Common myeloid progenitor, CD34-positive (primary cell): ENCODE measurements at places on chromosomes 1 and 21.

- no peaks in the 10 kb centered on the region for H3K36me3 ChIP-seq
- H3K27me3 ChIP-seq = no peaks in the 10 kb centered on the region
- peak overlapping the region; percentile 99 for H3K4me3 ChIP-seq
- H3K27ac ChIP-seq = peak overlapping the region; percentile 96
- peaks cover 8% of the 10 kb centered on the region for H3K4me1 ChIP-seq
- DNase-seq = no peak
Observed at GRCh38 chr1:229507502-229507901, 639 bp downstream of the NUP133 start.

GRCh38 chr1:56755911-56756310, 63.3 kb downstream of the FYB2 start:
- H3K27me3 ChIP-seq = no peaks in the 10 kb centered on the region
- no peak for DNase-seq
- no peaks in the 10 kb centered on the region for H3K36me3 ChIP-seq
- H3K4me3 ChIP-seq = no peak overlapping the region
- H3K4me1 ChIP-seq = no peaks in the 10 kb centered on the region

GRCh38 chr1:54798769-54799641, 2.1 kb downstream of the TTC22 start:
- H3K4me3 ChIP-seq = no peak overlapping the region
- H3K36me3 ChIP-seq = no peaks in the 10 kb centered on the region
- H3K27me3 ChIP-seq = no peaks in the 10 kb centered on the region
- peaks cover 18% of the 10 kb centered on the region for H3K4me1 ChIP-seq
- no peak for DNase-seq

GRCh38 chr1:194342484-194343262, 1156.3 kb upstream of the B3GALT2 start:
- no peaks in the 10 kb centered on the region for H3K36me3 ChIP-seq
- no peak overlapping the region for H3K4me3 ChIP-seq
- H3K27ac ChIP-seq = no peak overlapping the region
- DNase-seq = no peak

DNA sequence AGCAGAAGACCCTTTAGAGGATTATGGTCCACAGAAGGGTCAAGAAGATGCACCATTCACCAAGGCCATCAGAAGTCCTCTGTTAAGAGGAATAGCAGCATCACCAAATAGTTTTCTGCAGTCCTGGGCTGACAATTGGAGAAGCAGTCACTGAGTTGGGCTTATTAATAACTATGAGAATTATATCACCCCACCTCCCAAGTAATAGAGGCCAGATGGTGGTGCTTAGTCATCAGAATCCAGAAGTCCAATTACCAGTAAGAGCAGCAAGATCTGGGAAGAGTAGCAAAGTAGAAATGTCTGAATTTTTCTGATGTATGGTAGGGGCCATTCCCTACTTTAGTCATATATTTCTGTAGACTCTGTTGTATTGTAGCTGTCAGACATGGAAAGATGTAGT, 6.1 kb upstream of the PSMA5 start:
- no peak overlapping the region for H3K4me3 ChIP-seq
- H3K36me3 ChIP-seq = no peaks in the 10 kb centered on the region
- no peaks in the 10 kb centered on the region for H3K27me3 ChIP-seq
- peaks cover 4% of the 10 kb centered on the region for H3K4me1 ChIP-seq

- H3K4me3 ChIP-seq = no peak overlapping the region
- DNase-seq = peak; percentile 29
- H3K27me3 ChIP-seq = no peaks in the 10 kb centered on the region
- no peaks in the 10 kb centered on the region for H3K36me3 ChIP-seq
- no peak overlapping the region for H3K27ac ChIP-seq
- H3K4me1 ChIP-seq = peaks cover 4% of the 10 kb centered on the region
Observed at GRCh38 chr1:8165595-8166360, 139.7 kb upstream of the ERRFI1 start.

DNA sequence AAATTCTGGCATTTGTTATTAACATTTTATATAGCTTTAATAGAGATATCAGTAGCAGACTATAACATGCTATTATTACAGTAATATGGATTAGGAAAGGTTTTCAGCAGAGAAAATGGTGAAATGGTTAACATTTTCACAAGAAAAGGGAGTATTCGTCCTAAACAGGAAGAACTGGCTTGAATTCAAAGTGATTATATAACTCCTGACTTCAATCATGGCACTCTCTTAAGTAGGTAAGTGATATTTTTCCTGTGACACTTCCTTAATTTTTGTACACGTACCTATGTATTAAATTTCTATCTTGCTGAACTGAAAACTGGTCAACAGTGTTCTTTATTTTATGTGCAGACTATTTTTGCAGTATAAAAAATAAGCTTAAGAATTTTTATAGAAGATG, 67.9 kb upstream of the CNN3 start:
- DNase-seq = no peak
- H3K4me1 ChIP-seq = no peaks in the 10 kb centered on the region
- H3K36me3 ChIP-seq = no peaks in the 10 kb centered on the region
- H3K27ac ChIP-seq = no peak overlapping the region
- H3K4me3 ChIP-seq = no peak overlapping the region
- H3K27me3 ChIP-seq = no peaks in the 10 kb centered on the region

DNA sequence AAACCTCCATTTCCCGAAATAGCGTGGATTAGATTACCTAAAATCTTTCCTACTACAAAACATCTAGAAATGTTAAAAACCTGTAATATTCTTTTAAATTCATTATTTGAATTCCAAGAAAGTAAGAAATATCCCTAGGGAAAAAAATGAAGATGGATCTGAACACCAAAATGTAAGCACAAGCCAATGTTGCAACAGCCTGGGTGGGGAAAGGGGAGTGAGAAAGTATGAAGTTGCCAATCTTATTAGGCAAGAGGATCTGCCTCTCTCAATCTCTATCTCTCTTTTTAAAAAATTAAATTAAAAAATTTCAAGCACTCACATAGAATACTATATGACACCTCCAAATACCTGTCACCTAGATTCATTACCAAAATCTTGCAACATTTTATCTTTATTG, 74.9 kb upstream of the IRF2BP2 start:
- no peaks in the 10 kb centered on the region for H3K4me1 ChIP-seq
- H3K36me3 ChIP-seq = no peaks in the 10 kb centered on the region
- no peak overlapping the region for H3K4me3 ChIP-seq
- no peak overlapping the region for H3K27ac ChIP-seq

- H3K36me3 ChIP-seq = no peaks in the 10 kb centered on the region
- no peak overlapping the region for H3K4me3 ChIP-seq
- DNase-seq = no peak
- no peaks in the 10 kb centered on the region for H3K27me3 ChIP-seq
- H3K4me1 ChIP-seq = no peaks in the 10 kb centered on the region
- no peak overlapping the region for H3K27ac ChIP-seq
Observed at GRCh38 chr1:199723250-199723956, 304.1 kb upstream of the NR5A2 start.

- peaks cover 18% of the 10 kb centered on the region for H3K4me1 ChIP-seq
- peaks cover 2% of the 10 kb centered on the region for H3K36me3 ChIP-seq
- no peak for DNase-seq
- H3K27ac ChIP-seq = no peak overlapping the region
Observed at GRCh38 chr1:34982820-34983376, 2.2 kb downstream of the TMEM35B start.

DNA sequence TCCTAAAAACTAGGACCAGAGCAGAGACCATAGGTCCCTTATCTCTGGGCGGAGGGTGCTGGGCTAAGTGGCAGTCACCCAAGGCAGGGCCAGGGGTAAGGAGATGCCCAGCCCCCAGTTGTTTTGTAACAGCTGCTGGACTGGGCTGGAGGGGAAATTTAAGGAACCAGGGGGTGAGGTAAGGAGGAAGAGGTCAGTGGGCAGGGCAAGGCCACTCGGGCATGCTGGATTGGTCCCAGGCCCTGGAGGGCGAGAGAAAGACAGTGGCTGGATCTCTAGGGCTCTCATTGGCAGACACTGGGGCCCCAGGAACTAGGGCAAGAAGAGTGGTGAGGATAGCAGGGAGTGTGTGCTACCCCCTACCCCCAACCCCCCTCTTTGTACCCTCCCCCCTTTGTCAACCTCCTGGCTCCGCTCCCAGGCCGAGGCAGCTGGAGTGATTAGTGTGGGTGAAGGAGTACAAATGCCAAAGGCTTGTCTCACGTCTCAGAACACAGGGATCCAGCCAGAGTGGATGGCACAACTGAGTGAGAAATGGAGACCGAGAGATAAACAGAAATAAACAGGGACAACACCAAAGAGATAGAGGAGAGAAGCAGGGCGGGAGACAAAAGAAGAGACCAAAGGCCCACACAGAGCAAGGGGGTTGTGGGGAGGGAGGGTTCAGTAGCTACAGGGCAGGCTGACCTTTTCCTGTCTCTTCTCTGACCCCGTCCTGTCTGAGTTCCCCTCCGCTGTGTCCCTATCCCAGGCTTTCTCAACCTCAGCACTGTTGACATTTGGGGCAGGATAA, 20.5 kb upstream of the THRAP3 start:
- no peak overlapping the region for H3K4me3 ChIP-seq
- peaks cover 3% of the 10 kb centered on the region for H3K4me1 ChIP-seq

GRCh38 chr1:31725777-31726535, 22.1 kb upstream of the COL16A1 start:
- H3K4me3 ChIP-seq = no peak overlapping the region
- no peak for DNase-seq
- no peaks in the 10 kb centered on the region for H3K36me3 ChIP-seq

DNA sequence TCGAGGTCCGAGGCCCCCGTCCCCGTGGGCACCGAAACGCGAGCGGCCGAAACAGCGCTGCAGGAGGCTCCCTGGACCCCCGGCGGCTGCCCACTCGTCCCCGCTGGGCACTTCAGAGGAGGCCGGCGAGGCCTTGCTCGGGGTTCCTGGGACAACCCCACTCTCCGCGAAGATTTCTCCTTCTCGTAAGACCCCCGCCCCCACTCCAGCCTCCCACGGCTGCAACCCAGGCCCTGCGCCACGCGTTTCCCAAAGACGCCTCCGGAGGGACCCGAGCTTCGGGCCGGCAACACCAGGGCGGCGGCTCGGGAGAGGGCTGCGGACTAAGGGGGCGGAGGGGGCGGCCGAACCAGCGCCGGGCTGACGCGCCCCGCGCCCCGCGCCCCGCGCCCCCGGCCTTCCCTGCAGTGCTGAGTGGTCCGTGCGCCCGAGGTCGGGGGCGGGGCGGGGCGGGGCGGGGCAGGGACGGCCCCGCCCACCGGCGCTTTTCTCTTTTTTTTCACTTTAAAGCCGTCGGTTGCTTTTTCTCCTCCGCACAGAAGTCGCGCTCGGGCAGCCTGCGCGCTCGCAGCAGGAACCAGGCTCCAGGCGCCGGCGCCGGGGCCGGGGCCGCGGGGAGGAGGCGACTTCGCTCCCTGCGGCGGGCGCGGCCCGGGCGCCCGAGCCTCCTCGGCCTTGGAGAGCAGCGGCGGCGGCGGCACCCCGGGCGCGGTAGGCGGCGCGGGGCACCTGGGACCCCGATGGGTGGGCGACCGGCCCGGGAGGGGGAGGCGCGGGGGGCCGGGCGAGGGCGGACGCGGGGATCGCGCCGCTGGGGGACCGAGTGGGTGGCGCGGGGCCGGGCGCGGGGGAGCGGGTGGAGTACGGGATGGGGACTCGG, at the start of gene SPSB1:
SPSB1 (plus strand) TSS at position 534 of the 880 bp plus-strand sequence. CDS start 62,998 bp downstream, outside the sequence.
- peaks cover 20% of the 10 kb centered on the region for H3K4me1 ChIP-seq
- no peak within 1 kb of the TSS for H3K27ac ChIP-seq
- H3K27me3 ChIP-seq = peaks cover 32% of the 10 kb centered on the region
- peak within 1 kb of the TSS; percentile 40 for H3K4me3 ChIP-seq
- DNase-seq = peak; percentile 83

GRCh38 chr1:246748867-246749266, 24.7 kb downstream of the SCCPDH start:
- H3K4me1 ChIP-seq = no peaks in the 10 kb centered on the region
- H3K36me3 ChIP-seq = peaks cover 6% of the 10 kb centered on the region
- no peak for DNase-seq
- no peak overlapping the region for H3K27ac ChIP-seq
- no peaks in the 10 kb centered on the region for H3K27me3 ChIP-seq

- no peak overlapping the region for H3K27ac ChIP-seq
- H3K36me3 ChIP-seq = peaks cover 10% of the 10 kb centered on the region
Observed at GRCh38 chr1:186903374-186904136, 74.8 kb downstream of the PLA2G4A start.

GRCh38 chr1:27665016-27665651, 6.9 kb downstream of the IFI6 start:
- DNase-seq = no peak
- H3K4me1 ChIP-seq = peaks cover 29% of the 10 kb centered on the region
- H3K27me3 ChIP-seq = no peaks in the 10 kb centered on the region
- no peak overlapping the region for H3K4me3 ChIP-seq
- no peaks in the 10 kb centered on the region for H3K36me3 ChIP-seq

- H3K27me3 ChIP-seq = no peaks in the 10 kb centered on the region
- H3K4me3 ChIP-seq = peak overlapping the region; percentile 77
- DNase-seq = no peak
- H3K27ac ChIP-seq = peak overlapping the region; percentile 69
Observed at GRCh38 chr1:13699510-13699909, 478 bp upstream of the PRDM2 start.

DNA sequence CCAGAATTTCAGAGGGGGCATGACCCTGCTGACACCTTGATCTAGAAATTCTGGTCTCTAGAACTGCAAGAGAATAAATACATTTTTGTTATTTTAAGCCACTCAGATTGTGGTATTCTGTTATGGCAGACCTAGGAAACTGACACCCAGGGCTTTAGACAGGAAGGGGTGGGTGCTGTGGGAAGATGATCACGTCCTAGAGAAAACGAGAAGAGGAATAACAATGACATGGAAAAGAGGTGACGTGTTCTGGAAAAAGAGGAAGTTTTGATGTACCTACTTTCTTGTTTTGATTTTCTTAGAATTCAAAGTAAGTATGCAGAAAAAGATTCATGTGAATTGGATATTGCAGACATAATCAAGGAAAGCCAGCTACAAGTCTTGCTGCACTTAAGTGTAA, 232.9 kb upstream of the RUNX1 start:
- no peaks in the 10 kb centered on the region for H3K27me3 ChIP-seq
- no peak overlapping the region for H3K4me3 ChIP-seq
- H3K27ac ChIP-seq = no peak overlapping the region

GRCh38 chr1:83918688-83919285, 80.1 kb downstream of the TTLL7 start:
- H3K4me1 ChIP-seq = no peaks in the 10 kb centered on the region
- H3K4me3 ChIP-seq = no peak overlapping the region
- H3K27me3 ChIP-seq = no peaks in the 10 kb centered on the region
- no peaks in the 10 kb centered on the region for H3K36me3 ChIP-seq
- no peak overlapping the region for H3K27ac ChIP-seq

DNA sequence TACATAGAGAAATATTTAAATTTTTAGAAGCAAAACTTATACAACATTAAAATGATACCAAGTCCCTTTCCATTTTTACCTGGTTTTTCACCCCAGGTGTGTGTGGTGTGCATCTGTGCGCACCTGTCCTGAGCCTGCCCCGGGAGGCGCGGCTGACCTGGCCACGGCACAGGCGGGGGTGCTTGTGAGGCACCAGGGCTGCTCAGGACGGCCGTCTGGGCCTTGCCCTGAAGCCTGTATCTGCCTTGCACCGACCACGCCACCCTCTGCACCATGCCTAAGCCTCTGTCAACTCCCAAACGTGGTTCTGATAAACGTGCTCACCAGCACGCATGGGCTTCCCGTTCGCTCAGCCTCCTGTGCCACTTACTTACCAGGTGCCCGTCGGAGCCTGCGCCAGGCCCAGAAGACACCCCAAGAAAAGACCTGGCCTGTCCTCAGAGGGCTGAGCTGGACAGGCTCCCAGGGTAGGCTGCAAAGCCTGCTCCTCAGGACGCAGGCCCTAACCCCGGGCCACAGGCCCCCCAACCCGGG, 20.9 kb downstream of the PANK4 start:
- H3K27ac ChIP-seq = no peak overlapping the region
- peaks cover 36% of the 10 kb centered on the region for H3K36me3 ChIP-seq
- DNase-seq = no peak
- peaks cover 19% of the 10 kb centered on the region for H3K27me3 ChIP-seq
- no peak overlapping the region for H3K4me3 ChIP-seq

- no peaks in the 10 kb centered on the region for H3K27me3 ChIP-seq
- peak; percentile 44 for DNase-seq
- no peaks in the 10 kb centered on the region for H3K36me3 ChIP-seq
- H3K4me1 ChIP-seq = no peaks in the 10 kb centered on the region
- H3K4me3 ChIP-seq = no peak overlapping the region
Observed at GRCh38 chr1:192474080-192474683, 101.4 kb upstream of the RGS1 start.
